Activated effector memory CD4-positive, alpha-beta T cell treated with Interleukin-2 at 50 U/mL for 16 hours (primary cell): ENCODE measurements at places on chromosomes 16 and 17.

- no peak for DNase-seq
Observed at GRCh38 chr17:72152387-72152929, 31.6 kb downstream of the SOX9 start.

DNA sequence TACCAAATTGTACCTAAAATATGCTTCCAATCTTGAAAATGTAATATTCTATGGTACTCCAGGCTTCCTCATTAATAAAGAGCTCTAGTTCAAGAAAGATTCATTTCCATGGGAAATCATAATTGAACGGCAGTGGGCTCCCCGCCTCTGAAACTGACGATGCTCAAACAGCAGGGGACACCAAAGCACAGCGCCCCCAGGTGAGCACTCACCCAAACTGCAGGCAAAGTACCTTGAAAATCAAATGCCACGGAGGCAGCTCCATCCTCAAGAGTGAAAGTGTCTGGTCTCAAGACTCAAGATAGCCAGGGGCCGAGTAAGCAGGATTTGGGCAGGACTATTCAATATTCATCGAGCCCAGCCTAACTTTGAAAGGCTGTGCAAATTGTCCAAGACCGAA, 217.4 kb upstream of the TNRC6C start:
- DNase-seq, result peak; percentile 10

DNA sequence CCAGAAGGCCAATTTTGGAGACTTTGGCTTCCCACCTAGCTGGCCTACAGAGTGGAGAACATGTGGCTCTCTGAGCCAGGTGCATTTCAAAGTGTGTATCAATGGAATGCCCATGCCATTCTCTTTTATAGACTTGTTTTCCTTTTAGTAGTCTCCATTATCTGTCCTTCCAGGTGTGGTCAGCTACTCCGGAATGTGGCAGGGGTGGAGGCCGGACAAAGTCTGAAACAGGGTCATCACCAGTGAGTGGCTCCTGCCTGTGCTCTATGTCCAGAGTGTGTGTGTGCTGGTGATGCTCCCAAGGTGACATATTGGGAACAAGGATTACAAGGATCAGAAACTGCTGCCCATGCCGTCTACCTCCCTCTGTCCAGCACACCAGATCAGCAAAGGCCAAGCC, 3.8 kb upstream of the TMEM220 start:
- no peak for DNase-seq

GRCh38 chr16:19717741-19718623, at the start of the genes IQCK and KNOP1:
Gene IQCK (plus strand): TSS chr16:19718271. CDS start chr16:19718307, 36 bp downstream.
Gene KNOP1 (minus strand): TSS chr16:19718227. CDS start chr16:19715035, 3,192 bp downstream.
- DNase-seq, result peak; percentile 83

- DNase-seq, result no peak
Observed at GRCh38 chr16:3798838-3799237, 81.5 kb upstream of the TRAP1 start.

DNA sequence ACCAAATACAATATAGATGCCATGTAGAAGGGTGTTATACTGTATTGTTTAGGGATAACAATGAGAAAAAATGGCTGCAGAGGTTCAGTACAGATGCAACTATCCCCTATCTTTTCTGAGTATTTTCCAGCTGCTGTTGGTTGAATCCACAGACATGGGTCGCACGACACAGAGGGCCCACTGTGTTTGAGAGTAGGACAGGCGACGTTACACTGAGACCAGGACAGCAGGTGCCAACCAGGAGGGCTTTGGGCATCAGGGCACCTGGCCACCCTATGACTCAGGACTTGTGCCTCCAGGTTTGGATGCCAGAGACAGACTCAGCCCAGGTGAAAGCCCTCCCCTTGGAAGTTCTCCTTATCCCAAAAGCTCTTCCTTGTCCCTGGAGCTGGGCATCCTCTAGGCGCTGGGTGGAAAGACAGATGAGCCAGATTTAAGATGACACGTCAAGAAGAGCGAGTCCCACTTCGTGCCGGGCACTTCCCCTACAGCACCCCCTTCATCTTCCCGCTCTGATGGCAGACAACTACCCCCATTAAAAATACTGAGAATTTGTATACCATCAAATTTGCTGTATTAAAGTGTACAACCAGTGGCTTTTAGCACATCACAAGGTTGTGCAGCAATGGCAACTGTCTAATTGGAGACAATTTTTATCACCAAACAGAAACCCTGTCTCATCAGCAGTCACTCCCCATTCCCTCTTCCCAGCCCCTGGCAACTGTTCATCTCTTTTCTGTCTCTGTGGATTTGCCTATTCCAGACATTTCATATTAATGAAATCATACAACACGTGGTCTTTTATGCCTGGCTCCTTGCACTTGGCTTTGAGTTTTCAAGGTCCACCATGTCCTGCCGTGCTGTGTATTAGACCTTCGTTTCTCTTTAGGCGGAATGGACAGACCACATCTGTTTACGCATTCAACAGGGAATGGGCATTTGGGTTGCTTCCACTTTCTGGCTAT, 30.6 kb downstream of the TNFRSF13B start:
- DNase-seq, result no peak

- DNase-seq, result no peak
Observed at GRCh38 chr17:54924405-54924804, 23.8 kb downstream of the TOM1L1 start.

- no peak for DNase-seq
Observed at GRCh38 chr16:79282806-79283205, 317.7 kb downstream of the MAF start.

DNA sequence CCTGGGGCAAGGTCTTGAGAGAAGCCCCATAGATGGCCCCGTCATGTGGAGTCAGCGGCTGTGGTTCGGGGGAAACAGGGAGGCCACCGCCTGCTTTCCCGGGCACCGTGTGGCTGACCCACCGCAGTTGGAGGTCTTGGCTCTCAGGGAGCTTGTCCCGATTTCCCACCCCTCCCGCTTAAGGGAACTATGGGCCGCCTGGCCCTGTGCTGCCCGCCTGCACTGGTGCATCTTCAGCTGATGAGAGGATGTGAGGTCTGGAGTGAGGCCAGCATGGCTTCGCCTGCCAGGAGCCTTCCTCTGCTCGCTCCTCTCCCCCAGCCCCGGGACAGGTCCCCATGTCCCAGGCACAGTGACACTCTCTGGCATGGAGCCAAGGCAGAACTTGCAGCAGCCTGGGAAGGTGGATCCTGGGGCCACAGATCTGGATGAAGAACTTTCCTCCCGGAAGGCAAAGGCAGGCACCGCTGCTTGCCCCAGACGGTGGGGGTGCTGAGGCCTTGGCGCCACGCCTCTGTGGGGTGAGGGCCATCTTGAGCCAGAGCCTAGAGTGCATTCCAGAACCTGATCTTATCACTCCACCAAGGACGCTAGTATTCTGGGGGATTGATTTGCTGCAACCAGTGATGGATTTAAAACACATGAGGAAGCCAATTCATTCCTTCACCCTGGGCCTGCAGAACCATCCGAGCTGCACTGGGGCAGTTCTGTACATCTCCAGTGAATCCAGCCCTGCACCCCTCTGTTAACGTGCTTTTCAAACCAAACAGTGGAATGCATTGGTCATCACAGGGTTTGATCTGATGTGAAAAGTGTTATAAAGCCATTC, 178.6 kb upstream of the TNRC6C start:
- DNase-seq, result no peak

GRCh38 chr16:11310997-11311561, 29.9 kb upstream of the PRM1 start:
- peak; percentile 22 for DNase-seq

DNA sequence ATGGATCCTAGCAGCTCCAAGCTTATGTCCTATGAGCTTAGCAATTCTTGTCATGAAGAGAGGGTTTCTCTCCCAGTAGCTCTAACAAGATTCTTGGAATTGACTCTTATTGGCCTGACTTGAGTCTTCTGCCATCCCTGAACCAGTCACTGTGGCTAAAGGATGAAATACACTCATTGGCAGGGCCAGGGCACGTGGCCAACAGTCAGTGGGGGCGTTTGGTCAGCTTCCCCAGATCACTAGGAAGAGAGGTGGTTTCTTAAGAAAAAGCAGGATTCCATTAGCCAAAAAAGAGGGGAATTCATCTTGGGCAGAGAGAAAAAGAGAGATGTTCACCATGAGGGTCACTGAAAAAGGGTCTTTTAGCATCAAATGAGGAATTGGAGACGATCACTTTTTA, 363.2 kb downstream of the SNX29 start:
- DNase-seq, result no peak

DNA sequence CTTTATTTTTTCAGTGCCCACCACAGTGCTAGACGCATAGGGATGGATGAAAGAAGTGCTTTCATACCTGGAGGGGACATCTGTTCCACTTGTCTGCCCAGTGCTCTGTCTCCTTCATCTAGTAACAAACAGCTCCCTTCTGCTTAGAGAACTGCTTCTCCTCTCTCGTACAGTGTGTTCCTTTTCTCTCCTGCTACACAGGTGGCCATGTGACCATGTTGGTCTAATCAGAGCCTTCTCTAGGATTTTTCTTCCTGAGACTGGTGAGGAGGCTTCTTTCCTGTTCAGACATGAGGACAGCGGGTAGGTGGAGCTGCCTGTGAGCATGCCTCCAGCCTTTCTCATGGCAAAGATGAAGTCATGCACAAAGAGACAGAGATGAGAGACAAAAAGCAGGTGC, 182.7 kb downstream of the TMEM132E start:
- no peak for DNase-seq

DNA sequence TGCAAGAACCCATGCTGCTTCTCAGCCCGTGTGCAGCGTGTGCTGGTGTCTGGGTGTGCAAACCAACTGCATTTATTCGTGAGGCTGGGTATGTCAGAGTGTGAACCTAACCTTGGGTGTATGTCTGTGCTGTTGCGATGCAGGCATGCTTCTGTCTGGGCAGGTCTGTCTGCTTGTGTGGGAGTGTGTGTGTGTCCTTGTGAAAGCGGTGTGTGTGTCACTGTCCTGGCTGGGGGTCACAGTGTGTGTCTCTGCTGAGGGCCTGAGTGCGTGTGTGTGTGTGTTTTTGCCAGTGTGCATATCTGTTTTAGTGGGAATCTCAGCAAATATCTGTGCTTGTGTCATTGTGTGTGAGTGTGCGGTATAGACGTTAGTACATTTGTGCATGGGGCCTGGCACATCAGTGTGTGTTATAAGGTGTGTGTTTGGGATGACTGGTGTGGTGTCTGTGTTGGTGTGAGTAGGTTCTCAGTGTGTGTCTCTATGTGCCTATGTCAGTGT, 121.8 kb downstream of the CYLD start:
- DNase-seq, result no peak

DNA sequence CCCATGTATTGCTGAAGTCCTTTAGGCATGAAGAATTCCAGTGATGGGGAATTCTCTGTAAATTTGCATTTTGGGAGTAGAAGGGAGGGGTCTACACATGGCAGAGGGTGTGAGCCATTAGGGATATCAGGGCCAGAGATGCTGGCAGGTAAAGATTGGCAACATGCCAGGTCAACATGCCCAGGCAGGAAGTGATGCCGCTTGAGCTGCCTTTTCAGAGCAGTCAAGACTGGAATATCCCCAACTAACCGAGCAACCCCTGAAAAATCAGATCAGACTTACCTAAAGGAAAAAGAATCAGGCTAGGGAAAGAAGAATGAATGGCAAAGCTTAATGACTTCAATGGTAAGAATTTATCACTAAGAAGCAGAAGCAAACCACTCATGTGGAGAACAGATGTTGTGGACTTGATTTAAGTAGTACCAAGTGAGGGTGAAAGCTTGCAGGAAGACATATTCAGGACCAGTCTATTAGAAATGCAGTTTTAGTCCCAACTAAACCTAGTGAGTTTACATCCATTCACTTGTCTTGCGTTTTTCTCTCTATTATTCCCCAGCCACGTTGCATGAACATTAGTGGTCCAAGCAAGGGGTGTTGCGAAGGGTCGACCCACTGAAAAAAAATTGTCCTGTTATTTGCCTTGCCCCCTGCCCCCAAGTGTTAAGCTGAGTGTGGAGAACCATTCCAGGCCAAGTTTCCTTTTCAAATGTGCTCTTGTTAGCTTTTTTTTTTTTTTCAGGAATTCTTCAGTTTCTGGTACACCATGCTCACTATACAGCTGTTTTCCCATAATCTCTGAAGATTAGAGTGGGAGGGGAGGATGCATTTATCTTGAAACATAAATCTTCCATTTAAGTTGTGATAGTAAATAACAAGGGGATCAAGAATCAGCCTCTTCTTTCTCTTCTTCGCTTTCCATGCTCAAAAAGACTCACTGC, 105.2 kb downstream of the ABCA8 start:
- no peak for DNase-seq

DNA sequence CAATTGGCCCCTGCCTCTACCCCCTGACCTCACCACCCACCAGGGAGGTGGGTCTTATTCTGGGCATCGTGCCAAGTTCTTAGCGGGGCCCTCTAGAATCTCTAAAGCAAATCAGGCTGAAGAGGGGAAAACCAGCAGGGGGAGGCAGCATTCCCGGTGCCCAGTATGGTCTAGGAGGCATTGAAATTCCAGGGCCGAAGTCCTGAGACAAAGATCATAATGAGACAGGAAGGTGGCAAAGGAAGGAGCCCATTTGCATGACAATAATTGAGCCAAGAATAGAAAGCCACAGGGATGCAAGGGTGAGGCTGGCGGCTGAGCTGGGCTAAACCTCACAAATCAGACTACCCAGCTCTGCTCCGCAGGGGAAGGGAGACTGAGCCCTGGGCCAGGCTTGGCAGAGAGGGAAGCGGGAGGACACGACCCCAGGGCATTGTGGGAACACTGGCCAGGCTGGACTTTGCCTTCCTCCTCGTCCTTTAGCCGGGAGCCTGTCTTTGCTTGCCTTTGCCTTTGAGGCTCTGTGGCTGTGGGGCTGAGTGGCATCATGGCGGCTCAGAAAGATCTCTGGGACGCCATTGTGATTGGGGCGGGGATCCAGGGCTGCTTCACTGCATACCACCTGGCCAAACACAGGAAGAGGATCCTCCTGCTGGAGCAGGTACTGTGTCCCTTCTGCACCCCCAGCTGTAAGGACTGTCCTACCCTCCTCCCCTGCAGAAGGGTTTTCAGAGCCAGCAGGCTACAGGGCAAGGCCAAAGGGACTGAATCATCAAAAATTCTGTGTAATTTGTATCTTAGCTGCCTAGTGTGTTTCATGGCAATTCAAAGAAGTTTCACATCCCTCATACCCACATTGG, at the start of gene PIPOX:
Gene PIPOX, plus strand, starts transcription at position 463 of the 860 bp plus-strand sequence. Its CDS starts 85 bp downstream, at position 548.
- DNase-seq, result no peak
